ENCODE measurements at places on chromosomes 12 and 14.
A peak's percentile ranks its signal among the peaks of the same experiment; 100 is the strongest.

DNA sequence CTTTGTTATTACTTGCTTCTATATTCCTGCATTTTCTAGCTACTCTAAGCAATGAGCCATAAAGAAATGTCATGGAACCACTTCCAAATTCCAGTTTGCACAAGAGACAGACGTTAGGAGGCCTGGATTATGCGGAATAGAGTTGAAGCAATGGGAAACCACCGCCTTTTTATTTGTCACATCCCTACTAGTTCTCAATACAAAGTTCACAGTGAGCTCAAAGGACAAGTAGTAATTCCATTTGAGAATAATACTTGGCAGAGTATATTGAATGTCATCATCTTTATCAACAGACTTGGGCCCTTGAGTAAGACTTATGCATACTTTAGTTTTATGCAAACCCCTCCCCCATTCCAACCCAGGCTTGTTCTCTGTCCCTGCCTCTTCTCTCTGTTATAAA is 3.7 kb upstream of the SLC15A5 start:
- DNase-seq = no peak

DNA sequence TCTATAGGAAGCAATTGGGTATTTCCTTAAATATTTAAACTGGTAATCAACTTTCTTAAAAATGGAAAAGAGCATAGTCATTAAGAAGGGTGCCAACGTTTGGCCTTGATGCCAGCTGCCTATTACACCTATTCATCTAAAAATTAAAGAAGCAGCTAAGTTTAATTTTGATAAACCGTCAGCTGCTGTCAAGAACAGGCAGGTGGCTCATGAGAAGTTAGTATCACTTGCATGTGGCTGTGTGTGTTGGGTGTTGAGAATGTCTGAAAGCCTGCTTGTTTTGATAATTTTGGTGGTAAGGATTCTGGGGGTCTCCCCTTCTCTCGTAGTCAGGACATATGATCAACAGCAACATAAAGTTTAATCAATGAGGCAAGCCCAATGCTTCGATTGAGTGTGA is 6.5 kb downstream of the GLRX5 start:
- DNase-seq = no peak

GRCh38 chr14:85728476-85729065 is 198.6 kb downstream of the FLRT2 start:
- DNase-seq = no peak

DNA sequence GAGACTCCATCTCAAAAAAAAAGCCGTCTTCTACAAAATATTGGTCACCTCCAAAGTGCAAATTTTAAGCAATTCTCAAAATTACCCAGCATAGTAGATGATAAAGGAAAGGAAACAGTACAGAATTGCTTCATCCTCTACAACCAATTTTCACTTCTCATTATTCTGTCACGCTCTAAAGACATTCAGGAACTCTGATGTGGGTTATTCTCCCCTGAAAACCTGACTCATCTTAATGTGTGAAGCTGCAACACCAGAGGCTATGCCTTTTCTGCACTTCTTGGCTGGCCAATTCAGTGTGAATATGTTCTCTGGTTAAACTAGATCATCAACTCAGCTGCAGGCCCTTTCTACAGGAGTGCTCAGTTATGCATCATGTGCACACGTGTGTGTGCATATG is 11.0 kb downstream of the PTGER2 start:
- peak; percentile 58 for DNase-seq

GRCh38 chr14:20612403-20612802 is 21.2 kb upstream of the RNASE12 start:
- DNase-seq = no peak

- DNase-seq = no peak
Observed at GRCh38 chr12:59649203-59649602, 53.4 kb downstream of the SLC16A7 start.

DNA sequence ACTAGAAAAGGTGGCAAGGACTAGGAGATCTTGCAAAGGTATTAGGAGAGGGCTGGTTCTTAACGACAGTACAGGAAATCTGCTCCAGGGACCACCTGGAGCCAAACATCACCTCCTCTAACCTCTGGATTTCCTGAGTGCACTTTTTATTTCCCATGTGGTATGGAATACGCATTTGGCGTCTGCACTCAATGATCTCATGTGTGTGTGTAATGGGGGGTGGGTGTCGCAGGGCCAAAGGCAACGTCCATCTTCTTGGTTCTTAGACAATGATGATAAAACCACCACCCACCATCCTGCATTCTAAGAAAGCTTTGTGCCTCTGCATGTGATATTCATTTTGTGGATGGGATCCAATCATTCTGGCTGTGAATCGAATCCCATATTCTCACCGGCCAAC is 68.8 kb downstream of the CLMN start:
- no peak for DNase-seq

Data from stimulated activated naive CD8-positive, alpha-beta T cell treated with anti-CD3 and anti-CD28 coated beads, Interleukin-15, amount 100 ng/mL, for 72 hours (primary cell).